ENCODE measurements at places on chromosomes 13 and 19.

GRCh38 chr19:7903244-7904073 is at the start of gene MAP2K7:
MAP2K7 (plus strand) TSS chr19:7903877; CDS start chr19:7903945, 68 bp downstream.
- DNase-seq = peak; percentile 100

DNA sequence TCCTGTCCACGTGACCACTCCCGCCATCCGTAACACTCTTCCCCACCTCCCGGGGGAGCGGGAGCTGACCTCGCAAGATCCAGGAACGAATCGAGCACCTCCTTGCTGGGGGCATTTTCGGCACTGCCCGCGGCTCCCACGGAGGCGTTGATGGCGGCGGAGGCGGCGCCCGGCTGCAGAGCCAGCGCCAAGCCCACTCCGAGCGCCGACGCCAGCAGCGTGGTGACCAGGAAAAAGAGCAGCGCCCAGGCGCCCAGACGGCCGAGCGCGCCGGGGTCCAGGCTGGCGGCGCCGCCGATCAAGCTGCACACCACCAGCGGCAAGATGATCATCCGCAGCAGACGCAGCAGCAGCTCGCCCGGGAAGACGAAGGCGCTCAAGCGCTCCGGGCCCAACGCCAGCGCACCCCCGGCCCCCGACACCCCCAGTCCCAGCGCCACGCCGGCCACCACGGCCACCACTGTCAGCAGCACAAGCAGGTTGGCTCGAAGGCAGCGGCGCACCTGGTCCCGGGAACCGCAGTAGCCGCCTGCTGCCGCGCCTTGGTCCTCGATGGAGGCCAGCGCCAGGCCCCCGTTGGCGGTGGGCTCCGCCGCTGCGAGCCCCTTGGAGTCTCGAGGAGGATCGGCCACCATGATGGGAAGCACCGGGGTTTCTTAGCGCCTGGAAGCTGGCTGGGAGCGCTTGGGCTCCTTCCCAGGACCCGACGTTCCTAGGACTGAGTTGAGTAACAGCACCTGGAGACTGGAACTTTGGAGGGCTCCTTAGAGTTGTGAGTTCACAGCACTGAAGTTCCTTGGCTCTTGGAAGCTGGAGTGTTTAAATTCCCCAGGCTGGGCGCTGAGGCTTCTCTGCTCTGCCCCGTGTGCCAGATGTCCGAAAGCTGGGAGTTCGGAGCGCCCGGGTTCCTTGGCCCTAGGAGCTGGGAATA is 798 bp downstream of the SLC1A5 start:
- no peak for DNase-seq

GRCh38 chr19:17415121-17415520 is 4.7 kb upstream of the MVB12A start:
- DNase-seq = no peak

- no peak for DNase-seq
Measured at GRCh38 chr13:110233951-110234280, 73.0 kb downstream of the COL4A1 start.

DNA sequence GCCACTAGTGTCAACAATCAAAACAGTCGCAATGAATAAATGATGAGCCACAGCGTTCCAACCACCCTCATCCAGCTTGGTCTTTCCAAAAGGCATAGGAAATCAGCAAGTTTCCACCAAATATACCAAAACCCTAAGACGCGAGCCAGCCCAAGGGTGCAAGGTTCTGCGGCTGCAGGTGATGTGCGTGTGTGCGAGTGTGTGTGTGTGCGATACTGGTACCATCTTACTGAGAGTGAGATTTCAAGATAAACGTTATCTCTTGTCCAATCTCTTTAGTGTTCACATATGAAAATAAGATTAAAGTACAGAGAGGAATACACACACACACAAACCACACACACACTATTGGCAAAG is 895 bp upstream of the TRPC4 start:
- DNase-seq = no peak

DNA sequence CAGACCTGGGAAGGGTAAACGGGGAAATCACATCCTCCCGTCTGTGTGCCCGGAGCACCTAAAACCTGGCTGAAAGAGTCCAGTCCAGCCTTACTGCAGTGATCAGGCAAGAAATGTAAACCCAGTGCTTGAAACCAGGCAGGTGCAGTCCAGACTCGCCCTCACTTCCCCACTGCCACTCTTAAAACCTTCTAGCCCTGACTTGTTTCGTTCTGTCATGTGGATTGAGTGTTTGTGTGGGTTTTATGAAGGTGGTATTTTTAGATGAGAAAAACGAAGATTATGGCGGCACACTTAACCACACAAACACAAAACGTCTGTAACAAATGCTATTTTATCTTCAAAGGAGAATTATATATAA is 839 bp upstream of the CKAP2 start:
- no peak for DNase-seq

- no peak for DNase-seq
Measured at GRCh38 chr19:4081441-4082129, 14.9 kb upstream of the ZBTB7A start.

- DNase-seq = no peak
Measured at GRCh38 chr19:1489463-1490310, 463 bp downstream of the PCSK4 start.

GRCh38 chr19:19285686-19286085 is 12.6 kb upstream of the TM6SF2 start:
- DNase-seq = no peak

GRCh38 chr19:2343289-2343982 is 15.0 kb downstream of the SPPL2B start:
- no peak for DNase-seq

DNA sequence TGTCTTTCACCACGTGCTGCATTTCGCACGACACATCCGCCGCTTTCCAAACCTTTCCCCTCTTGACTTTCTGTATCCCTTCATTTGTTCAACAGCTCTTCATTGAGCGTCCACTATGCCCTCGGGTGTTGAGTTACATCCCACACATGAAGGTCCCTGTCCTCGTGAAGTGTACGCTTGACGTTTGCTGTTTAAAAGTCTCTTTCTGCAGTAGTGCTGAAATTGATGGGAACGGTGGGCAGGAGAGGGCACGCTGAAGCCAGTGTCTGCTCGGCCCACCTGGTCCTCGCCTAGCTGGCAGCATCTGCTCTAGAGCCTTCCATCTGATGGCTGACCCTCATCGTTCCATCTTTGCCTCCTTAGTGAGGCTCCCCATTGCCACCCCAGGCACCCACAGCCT is 55.6 kb upstream of the AMER2 start:
- DNase-seq = no peak

Measured in activated naive CD8-positive, alpha-beta T cell treated with anti-CD3 and anti-CD28 coated beads, Interleukin-2, amount 50 U/mL, for 16 hours (primary cell).